Aorta (tissue), 5 donors: ENCODE measurements at places on chromosomes 12 and 14. TPM values are rescaled to one million over a fixed set of nuclear protein-coding genes. Genes with fewer than 3 reads are reported as not detected.

Gene EMP1
- total RNA-seq = 593 TPM

DNA sequence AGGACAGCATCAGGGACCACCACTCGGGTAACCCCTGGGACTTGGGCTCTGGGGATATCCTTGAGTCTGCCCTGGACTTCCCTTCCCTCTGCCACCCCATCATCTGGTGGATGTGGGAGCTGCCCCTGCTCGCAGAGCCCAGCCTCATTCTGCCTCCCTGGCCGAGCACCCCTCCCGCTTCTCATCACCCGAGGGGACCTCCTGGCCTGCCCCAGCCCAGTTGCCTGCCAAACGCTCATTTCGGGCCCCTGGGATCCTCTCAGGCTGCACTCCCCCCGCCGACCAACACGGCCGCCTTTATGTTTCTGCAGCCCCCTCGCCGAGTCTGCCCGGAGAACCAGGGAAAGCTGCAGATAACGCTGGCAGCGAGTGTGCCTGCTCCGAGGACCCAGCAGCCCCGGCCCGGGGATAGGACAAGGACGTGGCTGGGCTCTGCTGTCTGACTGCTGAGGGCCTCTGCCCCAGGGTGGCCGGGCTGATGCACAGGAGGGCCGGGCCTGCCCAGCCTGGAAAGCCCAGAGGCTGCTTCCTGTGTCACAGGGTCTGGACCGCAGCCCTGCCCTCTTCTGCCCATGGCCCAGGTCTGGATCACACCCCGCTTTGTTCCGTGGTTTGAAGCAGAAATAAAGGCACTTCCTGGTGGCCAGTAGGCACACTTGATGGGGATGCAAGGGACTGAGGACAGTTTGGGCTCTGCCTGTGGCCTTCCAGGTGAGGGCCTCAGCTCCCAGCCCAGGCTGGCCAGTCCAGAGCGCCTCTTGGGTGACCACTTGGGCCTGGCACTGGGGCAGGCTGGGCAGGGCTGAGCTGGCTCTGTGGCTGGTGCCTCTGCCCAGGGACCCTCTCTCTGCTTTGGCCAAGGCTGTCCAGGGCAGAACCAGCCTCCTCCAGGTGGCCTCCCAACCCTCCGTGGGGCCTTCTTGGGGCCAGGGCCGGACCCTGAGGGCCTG is 4.9 kb upstream of the EXOC3L4 start:
- H3K27me3 ChIP-seq = no peaks in the 10 kb centered on the region
- no peak overlapping the region for H3K4me3 ChIP-seq
- H3K36me3 ChIP-seq = no peaks in the 10 kb centered on the region
- no peaks in the 10 kb centered on the region for H3K4me1 ChIP-seq

Gene FAR2
- 11.5 TPM for total RNA-seq

GRCh38 chr12:5808981-5809380 is 136.1 kb downstream of the ANO2 start:
- H3K27me3 ChIP-seq = no peaks in the 10 kb centered on the region
- H3K36me3 ChIP-seq = no peaks in the 10 kb centered on the region
- no peak overlapping the region for H3K4me3 ChIP-seq

DNA sequence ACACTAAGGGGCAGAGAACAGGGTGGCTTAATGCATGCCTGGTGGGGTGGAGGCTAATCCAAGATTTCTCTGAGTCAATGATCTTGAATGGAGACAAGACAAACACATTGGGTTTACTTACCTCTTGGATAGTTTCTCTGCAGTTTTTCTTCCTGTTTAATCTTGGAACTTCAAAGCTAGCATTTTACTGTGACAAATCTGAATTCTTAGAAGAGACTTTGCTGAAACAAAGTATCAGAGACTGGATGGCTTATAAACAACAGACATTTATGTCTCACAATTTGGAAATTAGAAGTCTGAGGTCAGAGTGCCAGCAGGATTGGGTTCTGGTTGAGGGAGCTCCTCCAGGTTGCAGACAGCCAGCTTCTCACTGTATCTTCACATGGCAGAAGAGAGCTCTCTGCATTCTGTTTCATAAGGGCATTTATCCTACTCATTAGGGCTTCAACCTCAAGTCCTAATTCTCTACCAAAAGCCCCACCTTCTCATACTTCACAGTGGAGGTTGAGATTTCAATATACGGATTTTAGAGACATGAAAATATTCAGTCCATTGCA is 921.8 kb downstream of the VRK1 start:
- no peak overlapping the region for H3K4me3 ChIP-seq
- H3K27me3 ChIP-seq = no peaks in the 10 kb centered on the region
- no peak for DNase-seq
- H3K36me3 ChIP-seq = no peaks in the 10 kb centered on the region

Gene GPRC5D
- not detected for total RNA-seq

- DNase-seq = no peak
- H3K27ac ChIP-seq = no peak overlapping the region
- no peaks in the 10 kb centered on the region for H3K36me3 ChIP-seq
- H3K4me1 ChIP-seq = peaks cover 4% of the 10 kb centered on the region
Measured at GRCh38 chr14:54177019-54177418, 219.8 kb upstream of the CDKN3 start.

- H3K27me3 ChIP-seq = no peaks in the 10 kb centered on the region
- H3K27ac ChIP-seq = peak overlapping the region; percentile 35
- peaks cover 2% of the 10 kb centered on the region for H3K4me1 ChIP-seq
- no peaks in the 10 kb centered on the region for H3K36me3 ChIP-seq
Measured at GRCh38 chr14:99038431-99038820, 233.6 kb downstream of the BCL11B start.

Gene PCED1B
- 11.0 TPM for total RNA-seq

- no peak overlapping the region for H3K27ac ChIP-seq
- DNase-seq = no peak
- H3K27me3 ChIP-seq = no peaks in the 10 kb centered on the region
- H3K4me3 ChIP-seq = no peak overlapping the region
Measured at GRCh38 chr14:25042362-25043299, 7.3 kb downstream of the STXBP6 start.

DNA sequence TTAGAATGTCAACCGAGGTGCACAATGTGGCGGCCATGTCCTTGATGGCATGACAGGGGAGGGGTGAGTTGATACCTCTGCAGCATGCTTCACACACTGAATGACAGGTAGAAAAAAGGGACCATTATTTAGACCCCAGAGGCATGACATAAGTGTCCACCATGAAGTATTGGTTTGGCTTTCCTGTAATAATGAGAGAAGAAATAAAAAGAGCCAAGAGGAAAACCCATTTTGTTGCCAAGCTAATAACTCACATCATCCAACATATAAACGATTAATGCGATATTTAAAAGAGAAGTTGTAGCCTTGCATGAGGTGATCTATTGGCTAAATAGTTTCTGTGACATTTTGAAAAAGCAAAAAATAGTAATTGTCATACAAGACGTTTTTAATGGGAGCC is 343.4 kb downstream of the LRIG3 start:
- DNase-seq = no peak
- H3K36me3 ChIP-seq = no peaks in the 10 kb centered on the region
- no peak overlapping the region for H3K27ac ChIP-seq
- no peaks in the 10 kb centered on the region for H3K4me1 ChIP-seq

- peak overlapping the region; percentile 59 for H3K27ac ChIP-seq
- DNase-seq = peak; percentile 92
- no peaks in the 10 kb centered on the region for H3K27me3 ChIP-seq
- H3K4me3 ChIP-seq = no peak overlapping the region
Measured at GRCh38 chr12:108302403-108303311, 36.5 kb downstream of the CMKLR1 start.

DNA sequence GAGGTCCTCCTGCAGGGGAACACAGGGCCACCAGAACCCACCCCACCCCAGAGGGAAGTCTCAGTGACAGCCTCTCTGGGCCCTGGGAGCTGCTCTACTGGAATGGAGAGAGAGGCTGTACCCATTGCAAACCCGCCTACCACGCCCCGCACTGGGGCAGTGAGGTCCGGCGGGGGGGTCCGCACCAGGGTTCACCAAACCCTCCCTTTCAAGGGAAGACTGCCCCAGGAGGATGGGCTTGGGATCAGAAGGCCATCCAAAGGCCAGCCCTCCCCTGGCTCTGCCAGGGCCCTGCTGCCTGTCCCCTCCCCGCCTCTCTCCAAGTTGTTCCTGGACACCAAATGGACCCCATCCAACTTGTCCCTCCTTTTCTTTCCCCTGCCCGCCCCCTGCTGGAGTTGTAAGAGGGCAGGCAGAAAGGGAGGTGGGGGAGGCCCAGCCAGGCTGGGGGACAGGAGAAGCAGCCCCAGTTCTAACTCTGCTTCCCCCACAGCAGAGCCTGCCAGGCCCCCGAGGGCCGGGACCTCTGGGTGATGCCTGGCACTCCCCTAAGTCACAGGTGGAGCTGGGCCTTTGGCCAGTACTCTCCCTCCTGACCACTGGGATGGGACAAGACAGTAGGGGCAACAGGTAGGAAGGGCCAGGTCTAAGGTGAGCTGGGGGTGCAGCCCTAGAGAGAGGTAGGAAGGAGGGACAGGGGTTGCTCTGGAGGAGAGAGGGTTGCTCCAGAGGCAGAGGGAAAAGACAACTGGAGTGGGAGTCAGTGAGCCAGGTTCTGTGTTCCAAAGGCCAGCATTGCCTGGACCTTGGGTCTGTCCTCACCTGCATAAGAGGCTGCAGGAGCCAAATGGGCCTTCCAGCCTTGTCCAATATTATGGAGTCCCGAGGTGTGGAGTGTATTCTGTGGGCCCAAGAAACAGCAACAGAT is 3.2 kb upstream of the DIO3 start:
- no peaks in the 10 kb centered on the region for H3K4me1 ChIP-seq
- DNase-seq = no peak
- H3K4me3 ChIP-seq = no peak overlapping the region

GRCh38 chr12:15684896-15685658 is 104.1 kb downstream of the EPS8 start:
- H3K4me1 ChIP-seq = no peaks in the 10 kb centered on the region
- no peaks in the 10 kb centered on the region for H3K36me3 ChIP-seq
- H3K27me3 ChIP-seq = no peaks in the 10 kb centered on the region
- DNase-seq = no peak
- no peak overlapping the region for H3K4me3 ChIP-seq
- H3K27ac ChIP-seq = no peak overlapping the region

- H3K27ac ChIP-seq = no peak overlapping the region
- no peaks in the 10 kb centered on the region for H3K36me3 ChIP-seq
- peak; percentile 56 for DNase-seq
- H3K27me3 ChIP-seq = no peaks in the 10 kb centered on the region
- H3K4me1 ChIP-seq = no peaks in the 10 kb centered on the region
Measured at GRCh38 chr14:69554500-69554899, 20.2 kb downstream of the CCDC177 start.

- H3K27me3 ChIP-seq = no peaks in the 10 kb centered on the region
- H3K27ac ChIP-seq = no peak overlapping the region
- H3K4me1 ChIP-seq = no peaks in the 10 kb centered on the region
- no peaks in the 10 kb centered on the region for H3K36me3 ChIP-seq
- H3K4me3 ChIP-seq = no peak overlapping the region
Measured at GRCh38 chr12:125092872-125093680, 27.8 kb downstream of the AACS start.

GRCh38 chr12:18443768-18444437 is 182.6 kb downstream of the PIK3C2G start:
- H3K4me3 ChIP-seq = no peak overlapping the region
- H3K27ac ChIP-seq = no peak overlapping the region
- DNase-seq = no peak
- no peaks in the 10 kb centered on the region for H3K36me3 ChIP-seq
- no peaks in the 10 kb centered on the region for H3K27me3 ChIP-seq
- no peaks in the 10 kb centered on the region for H3K4me1 ChIP-seq

- H3K27me3 ChIP-seq = peaks cover 3% of the 10 kb centered on the region
- H3K4me1 ChIP-seq = no peaks in the 10 kb centered on the region
- H3K27ac ChIP-seq = no peak overlapping the region
- no peak overlapping the region for H3K4me3 ChIP-seq
Measured at GRCh38 chr12:101655393-101655792, 42.0 kb upstream of the CHPT1 start.

DNA sequence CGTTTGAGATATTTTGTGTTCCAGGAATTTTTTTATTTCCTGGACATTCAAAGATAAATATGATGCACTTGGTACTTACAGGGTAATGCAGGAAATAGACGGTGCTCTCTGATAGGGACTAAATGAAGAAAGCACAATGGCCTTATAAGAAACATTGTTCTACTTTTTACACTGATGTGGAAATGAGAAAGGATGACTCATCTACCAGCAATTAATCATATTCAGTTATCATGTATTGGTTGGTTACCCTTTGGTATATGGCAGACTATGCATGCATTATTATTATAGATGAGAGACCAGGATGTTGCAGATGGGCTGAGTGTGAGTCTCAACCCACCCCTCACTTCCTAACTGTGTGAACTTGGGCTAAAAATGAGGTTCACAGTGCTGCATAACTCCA is 222.2 kb downstream of the FLRT2 start:
- no peaks in the 10 kb centered on the region for H3K27me3 ChIP-seq
- H3K36me3 ChIP-seq = no peaks in the 10 kb centered on the region
- no peaks in the 10 kb centered on the region for H3K4me1 ChIP-seq

DNA sequence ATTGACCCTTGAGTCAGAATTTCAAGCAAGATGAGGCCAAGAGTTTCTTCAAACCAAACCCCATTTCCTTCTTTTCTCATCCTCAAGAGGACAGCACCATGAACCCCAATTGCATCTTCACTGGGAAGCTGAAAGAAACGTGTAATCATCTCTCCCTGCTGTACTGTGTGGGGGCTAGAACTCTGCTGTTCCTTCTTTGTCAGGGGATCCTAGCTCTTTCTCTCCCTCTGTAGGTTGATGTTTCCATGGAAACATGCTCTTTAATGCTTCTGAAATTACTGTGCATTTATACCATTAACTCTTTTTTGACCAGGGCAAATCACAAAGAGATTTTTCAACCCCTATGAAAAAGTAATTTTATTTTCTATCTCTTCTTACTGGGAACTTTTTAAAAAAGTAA is 295.1 kb downstream of the GRIN2B start:
- H3K4me3 ChIP-seq = no peak overlapping the region
- H3K27ac ChIP-seq = no peak overlapping the region
- no peaks in the 10 kb centered on the region for H3K4me1 ChIP-seq

Gene PPP4R4
- total RNA-seq = 0.93 TPM

DNA sequence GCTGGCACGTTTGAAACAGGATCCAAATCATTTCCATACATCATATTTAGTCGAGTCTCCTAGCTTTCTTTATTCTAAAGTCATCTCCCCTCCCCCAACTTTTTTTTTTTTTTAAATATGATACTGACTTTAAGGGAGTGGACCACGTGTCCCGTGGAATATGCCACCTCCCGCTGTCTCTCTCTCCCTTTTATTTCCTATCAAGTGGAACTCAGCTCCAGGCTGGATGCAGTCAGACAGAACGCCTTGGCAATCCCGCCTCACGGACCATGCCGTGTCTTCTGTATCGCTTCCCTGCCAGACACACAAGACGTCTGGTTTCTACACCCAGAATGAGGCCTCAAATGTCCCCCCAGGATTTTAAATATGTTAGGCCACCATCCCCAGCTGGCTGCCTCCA is 21.2 kb downstream of the BCL7A start:
- H3K27ac ChIP-seq = no peak overlapping the region
- no peak overlapping the region for H3K4me3 ChIP-seq
- DNase-seq = no peak

DNA sequence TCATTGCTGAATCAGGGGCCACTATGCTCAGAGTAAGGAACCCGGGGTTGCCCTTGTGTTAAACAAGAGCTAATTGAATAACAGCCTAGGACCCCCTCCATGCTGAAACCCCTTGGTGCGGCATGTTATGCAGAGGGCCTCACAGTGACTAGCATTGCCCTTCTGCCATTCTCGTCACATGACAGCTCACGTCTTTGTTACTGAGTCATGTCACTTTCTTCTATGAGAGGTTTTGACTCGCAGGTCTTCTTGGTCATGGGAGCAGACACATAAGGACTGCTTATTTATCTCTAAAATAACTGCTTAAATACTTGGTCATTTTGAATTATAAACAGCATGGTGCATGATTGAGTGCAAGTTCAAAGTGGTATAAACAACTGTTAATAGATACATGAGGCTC is 24.9 kb downstream of the TCTN1 start:
- no peak overlapping the region for H3K27ac ChIP-seq
- no peaks in the 10 kb centered on the region for H3K36me3 ChIP-seq
- no peaks in the 10 kb centered on the region for H3K4me1 ChIP-seq
- no peak for DNase-seq

Gene CLEC1B
- total RNA-seq = not detected

Gene DNAI7
- total RNA-seq = 0.24 TPM

Gene LAG3
- total RNA-seq = 1.2 TPM

Gene TMPRSS12
- total RNA-seq = not detected
